Astrocyte of the cerebellum (primary cell): ENCODE measurements at places on chromosomes 4 and X.
A peak's percentile ranks its signal among the peaks of the same experiment; 100 is the strongest.

DNA sequence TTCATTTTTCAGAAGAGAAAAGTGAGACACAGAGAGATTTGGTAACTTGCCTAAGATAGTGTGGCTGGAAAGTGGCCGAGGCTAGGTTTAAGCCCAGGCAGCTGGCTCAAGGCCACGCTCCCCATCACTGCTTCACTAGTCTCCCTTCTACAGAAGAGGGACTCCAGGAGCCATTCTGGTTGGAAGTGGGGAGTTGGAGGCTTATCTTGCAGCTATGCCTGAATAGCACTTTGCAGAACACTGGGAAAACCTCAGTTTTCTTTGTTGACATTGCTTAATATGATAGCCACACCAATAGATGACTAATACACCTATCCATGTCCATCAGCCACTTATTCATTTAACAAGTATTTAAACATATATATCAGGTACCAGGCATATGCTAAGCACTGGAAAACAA lies 18.5 kb downstream of the LRRC66 start:
- DNase-seq: no peak

GRCh38 chr4:118872181-118872580 lies 16.5 kb upstream of the SYNPO2 start:
- DNase-seq: no peak

GRCh38 chr4:78722320-78722719 lies 53.8 kb upstream of the BMP2K start:
- DNase-seq: no peak

DNA sequence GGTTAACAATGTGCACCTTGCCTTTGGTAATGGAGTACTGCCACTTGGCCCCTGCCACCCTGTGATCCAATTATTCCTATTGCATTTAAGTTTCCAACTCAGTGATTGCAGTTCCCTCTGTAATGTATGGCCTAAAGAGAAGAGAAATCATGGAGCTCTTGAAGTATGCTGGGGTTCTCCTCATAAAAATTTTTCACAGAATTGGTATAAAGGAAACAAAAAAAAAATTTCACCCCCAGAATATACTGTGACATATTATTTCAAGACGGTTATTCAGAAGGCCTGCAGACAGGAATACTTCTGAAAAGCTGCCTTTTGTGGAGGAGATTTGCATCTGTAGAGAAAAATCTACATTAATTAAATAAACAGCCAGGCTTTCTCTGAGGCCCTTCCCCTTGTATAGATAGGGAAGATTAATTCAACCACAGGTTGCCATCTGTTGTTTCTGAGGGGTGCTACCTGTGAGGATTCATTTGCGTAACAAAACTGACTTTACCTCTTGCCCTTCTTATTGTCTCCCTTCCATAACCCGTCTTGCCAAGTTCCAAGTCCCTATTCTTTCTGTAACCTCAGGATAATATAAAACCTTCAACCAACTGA lies 94.8 kb upstream of the LANCL3 start:
- no peak for DNase-seq

DNA sequence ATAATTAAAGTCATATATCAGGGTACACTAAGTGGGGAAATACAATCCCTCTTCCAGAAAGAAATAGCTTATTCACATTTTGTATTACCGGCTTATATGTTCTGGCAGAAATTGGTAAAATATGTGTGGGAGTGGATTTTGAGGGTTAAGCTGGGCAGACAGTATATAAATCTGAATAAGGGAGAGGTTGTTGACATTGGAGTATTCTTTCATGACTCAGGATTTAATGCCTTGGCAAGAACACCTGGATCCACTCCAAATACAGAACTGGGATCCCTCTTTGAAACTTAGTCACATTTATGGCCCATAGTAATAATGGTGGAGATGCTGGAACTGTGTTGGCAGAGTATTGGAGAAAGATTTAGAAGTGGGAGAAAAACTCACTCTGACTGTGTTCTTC lies 54.3 kb upstream of the TET2 start:
- peak; percentile 75 for DNase-seq
